ENCODE measurements at places on chromosomes 13 and 19.

DNA sequence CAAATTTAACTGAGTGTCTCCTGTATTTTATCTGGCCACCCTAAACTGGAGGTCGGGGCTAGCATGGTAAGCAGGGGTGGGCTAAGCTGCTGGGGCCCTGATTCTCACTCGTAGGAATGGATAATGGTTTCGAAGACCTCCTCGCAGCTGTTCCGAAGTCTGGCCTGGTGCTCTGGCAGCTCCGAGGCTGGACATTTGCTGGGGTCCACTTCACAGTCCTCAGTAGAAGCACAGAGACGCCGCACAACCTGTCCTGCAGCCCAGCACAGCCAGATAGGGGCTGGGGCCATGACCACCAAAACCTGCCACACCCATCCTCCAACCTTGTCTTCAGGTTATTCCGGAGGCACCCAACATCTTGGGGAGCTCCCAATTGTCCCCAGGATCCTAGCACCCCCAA lies 6.2 kb upstream of the WIZ start:
- no peak for DNase-seq

DNA sequence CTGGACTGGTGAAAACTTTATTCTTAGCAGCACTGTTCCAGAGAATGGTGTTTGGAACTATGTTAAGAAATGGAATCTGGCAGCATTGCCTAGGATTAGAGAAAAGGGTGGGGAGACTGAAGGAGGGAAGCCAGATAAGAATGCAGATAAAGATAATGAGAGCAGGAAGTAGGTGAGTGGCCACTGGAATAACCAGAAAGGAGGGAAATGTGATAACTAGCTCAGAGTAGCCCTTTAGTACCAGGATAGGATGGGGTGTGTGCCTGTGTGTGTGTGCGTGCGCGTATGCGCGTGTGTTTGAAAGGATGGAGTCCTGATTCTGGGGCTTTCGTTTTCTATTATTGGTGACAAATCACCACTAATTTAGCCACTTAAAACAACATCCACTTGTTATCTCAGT lies 33.4 kb upstream of the FRY start:
- no peak for DNase-seq

- no peak for DNase-seq
Measured at GRCh38 chr19:57978586-57979289, 4.4 kb upstream of the C19orf18 start.

GRCh38 chr13:31629085-31629780 lies 110.1 kb upstream of the RXFP2 start:
- DNase-seq: no peak

DNA sequence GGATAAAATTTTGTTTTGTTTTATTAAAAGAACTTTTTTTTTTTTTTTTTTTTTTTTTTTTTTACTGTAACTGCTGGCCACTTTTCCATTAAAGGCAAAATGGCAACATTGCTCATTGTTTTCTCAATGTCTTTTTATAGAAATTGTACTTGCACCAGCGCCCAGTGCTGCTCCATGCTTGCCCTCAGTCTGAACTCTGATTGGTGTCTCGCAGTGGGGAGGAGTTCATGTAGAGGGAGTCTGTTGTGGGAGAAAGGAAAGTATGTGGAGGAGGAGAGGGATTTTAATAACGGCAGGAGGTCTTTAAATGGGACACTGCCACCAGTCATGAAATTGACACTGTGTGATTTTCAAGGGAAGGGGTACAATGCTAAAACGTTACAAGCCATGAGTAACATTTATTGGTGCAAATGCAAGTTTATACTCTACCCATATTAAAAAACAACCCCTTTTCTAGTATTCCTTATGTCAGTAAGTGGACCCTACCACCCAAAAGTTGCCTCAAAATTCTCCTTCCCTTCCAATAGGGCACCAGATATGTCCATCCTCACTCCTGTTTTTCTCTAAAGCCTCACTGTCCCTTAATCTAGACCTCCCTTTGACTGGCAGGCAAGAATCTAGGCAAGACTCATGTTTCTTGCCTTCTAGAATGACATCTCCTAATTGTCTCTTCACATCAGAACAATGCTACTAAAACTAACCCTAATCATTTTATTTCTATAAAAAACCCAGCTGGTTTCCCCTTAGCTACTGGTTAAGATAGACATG lies 3.2 kb downstream of the RASL11A start:
- no peak for DNase-seq

- DNase-seq: no peak
Measured at GRCh38 chr13:44272692-44273091, 100.9 kb upstream of the SERP2 start.

DNA sequence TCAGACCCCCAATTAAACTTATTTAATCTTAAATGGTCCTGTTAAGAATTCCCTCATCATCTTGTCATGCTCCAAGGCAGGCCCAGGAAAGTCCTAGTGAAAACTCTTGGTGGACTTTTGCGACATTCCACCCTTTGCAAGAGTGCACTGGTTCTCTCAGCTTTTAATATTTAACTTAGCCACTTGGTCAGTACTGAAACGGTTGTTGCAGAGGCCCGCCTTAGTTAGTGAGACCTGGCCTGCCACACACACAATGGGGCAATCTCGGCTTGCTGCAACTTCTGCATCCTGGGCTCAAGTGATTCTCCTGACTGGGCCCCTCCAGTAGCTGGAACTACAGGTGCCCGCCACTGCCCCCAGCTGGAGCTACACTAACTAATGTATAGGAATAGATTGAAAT lies 1366.0 kb downstream of the UQCRFS1 start:
- DNase-seq: no peak

GRCh38 chr13:28258417-28258816 lies 120.1 kb downstream of the PAN3 start:
- no peak for DNase-seq

DNA sequence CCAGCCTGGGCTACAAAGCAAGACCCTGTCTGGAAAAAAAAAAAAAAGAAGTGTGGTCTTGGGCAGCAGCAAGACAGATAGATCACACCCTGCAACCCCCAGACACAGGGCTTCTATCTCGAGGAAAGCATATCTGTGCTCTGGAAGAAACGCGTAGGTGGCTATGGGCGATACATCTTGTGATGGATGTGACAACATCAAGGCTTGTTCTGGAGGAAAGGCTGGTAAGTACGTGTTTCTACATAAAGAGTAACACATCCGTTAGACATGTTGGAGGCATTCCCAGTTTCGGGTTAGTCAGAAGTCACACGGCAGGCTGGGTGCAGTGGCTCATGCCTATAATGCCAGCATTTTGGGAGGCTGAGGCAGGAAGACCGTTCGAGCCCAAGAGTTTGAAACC lies 6.6 kb upstream of the DHDH start:
- no peak for DNase-seq

GRCh38 chr13:103694033-103694432 lies 627.8 kb upstream of the SLC10A2 start:
- DNase-seq: no peak

GRCh38 chr19:798415-799075 lies 1.3 kb downstream of the PTBP1 start:
- DNase-seq: no peak

GRCh38 chr13:45691667-45692066 lies 10.5 kb upstream of the CBY2 start:
- no peak for DNase-seq

GRCh38 chr19:6772866-6773322 lies 386 bp downstream of the VAV1 start:
- no peak for DNase-seq

DNA sequence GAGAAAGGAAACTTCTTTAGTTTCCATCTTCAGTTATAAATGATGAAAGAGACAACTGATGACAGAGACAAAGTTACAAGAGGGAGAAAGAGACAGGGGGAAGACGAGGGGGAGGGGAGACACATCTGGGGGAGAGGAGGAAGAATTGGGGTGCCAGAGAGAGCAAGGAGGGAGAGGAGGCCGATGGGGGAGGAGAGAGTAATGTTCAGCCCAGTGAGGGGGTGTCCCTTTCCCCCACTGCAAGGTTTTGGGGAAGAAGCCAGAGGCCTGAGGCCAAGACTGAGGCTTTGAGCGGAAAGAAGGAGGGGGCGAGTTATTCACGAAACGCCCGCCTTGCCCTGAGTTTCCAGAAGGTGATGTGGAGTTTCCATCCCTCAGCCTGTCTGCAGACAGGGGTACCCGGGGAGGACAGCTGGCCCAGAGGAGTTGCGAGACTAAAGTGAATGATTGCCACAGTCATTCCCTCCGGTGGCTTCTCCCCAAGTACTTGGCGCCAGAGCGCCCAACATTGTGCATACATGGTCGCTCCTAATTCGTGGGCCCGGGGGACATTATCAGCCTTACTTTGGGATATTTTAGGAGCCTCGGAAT lies 558 bp upstream of the PPAN start:
- peak; percentile 73 for DNase-seq

DNA sequence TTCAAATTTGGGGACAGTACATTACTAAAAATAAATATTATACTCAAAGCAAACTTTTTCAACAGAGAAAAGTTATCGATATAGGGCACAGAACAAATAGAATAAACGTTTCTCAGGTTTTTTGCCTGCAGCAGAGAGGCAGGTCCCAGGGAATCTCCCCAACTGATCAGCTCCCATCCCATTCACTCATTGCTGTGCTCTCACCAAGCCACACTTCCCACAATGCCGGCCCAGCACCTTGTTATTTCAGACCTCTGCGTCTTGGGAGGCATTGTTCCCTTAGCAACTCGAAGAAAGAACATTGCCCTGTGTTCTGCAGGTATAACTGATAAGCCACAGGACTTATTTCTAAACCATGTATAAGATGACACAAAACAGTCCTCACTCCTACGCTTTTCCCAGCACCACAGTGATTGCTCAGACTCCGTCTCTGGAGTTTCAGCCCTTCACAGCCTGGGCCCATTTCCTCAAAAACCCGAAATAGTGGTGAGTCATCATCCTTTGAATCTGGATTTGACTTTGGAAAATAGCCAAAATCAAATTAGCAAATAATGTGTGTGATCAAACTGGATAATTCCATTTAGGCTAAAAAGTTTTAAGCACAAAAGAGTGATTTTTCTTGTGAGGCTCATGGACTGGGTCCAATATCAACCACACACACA lies 100.4 kb downstream of the DCLK1 start:
- DNase-seq: no peak

DNA sequence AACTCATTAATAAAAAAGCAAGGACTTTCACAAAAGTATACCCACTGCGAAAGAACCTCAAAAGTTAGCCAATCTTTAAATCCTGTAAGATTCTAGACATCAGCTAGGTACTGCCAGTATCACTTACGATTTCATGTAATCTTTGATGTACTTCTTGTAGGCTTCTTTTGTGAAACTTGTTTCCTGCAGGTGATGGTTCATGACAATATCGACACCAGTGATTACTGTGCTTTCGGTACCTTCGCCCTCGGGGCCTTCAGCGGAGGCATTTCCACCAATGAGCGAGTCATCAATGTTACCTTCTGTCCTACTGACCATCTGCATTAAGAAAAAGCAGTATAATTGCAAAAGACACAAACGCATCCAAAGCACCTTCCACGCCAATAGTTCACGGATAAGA lies 1.1 kb downstream of the TPT1 start:
- no peak for DNase-seq

- DNase-seq: no peak
Measured at GRCh38 chr13:95642028-95642621, 2.4 kb downstream of the DZIP1 start.

DNA sequence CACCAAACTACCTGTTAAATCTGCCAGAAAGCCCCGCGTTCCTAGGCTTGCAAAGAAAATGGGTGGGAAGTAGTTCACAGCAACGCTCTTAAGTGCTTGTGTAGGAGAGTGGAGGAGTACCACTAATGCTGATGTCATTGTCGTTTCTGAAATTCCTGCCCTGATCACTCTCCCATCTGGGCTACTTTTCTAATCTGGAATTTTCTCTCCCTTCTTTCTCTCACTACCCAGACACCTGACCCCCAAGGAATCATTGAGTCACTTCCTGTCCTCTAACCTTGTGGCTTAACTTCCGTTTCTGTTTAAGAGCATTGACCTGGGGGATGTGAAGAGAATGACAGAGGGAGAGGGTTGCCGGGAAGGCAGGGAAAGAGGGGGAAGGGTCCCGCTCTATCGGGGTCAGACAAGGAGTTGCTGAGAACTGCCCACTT lies 98.7 kb downstream of the STARD13 start:
- no peak for DNase-seq

DNA sequence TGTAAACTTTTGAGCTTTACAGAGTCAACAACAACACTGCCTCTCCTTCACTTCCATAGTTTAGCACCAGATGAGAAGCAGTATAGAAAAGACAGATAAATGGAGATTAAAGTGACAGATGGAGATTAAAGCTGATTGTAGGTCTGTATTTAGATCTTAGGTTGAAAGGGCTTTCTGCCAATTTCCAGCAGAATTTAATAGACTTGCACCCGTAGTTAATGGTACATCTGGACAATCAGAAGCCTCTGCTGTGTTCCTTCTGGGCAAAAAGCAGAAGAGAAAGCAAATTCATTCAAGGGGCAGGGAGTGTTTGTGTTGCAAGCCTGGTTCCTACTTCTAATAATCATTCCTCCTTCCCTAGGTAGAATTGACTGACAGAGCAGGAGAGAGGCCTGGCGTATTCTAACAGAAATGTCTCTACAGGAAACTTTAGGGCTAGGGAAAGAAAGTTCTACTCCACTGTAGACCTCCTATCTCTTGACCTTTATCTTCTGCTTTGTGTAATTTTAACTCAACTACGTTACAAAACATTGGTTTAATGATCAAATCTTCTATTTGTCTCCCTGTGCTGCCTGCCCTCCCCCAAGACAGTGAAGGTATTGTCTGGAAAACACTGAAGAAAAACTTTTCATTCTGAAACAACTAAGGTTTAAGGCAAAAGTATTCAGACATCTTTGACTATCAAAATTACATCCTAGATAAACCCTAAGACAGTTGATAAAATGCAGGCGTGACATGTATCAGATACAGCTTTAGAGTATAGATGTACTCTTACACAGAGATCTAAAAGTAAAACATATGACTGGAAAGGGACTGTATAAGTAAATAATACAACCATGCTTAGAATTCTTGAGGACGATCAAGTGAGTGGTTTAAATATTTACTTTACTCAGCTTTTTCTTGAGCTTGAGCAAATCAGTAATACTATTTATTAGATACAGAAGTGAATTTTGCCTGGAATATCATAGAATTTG lies 44.4 kb downstream of the GPC6 start:
- no peak for DNase-seq

GRCh38 chr13:102141625-102142472 lies 260.0 kb downstream of the FGF14 start:
- no peak for DNase-seq

DNA sequence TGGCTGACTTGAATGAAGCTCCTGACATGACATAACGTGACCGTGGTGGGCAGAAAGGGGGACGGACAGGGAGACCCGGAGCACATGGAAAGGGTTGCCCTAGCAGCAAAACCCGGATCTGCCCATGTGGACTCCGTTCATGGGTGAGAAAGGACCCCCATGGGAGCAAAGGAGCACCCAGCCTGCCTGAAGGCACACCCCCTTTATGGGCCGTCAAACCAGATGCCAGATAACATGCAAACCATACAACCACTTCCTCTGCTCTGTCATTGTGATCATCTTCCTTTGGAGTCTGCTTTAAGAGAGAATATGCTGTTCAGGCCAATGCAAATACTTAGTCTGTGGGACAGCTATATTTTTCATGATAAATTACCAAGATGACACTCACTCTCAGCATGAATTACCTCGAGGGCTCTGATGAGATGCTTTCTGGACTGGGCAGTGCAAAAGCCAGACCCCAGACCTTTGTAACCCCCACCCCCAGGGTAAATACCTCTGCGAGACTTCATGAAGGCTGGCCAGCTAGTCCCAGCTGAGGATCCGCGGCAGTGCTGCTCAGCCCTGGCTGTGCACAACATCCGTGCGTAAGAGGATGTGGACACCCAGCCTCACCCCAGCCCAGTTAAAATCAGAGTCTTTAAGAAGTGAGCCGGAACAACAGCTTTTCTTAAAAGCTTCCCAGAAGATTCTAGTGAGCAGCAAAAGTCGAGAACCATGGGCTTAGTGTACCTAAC lies 126.6 kb downstream of the USP12 start:
- DNase-seq: no peak

GRCh38 chr19:57812226-57812625 lies 2.5 kb downstream of the ZNF552 start:
- no peak for DNase-seq
